Inflammatory macrophage treated with lipopolysaccharide for 1 hour (primary cell): ENCODE measurements at places on chromosomes 16 and 17.

- DNase-seq = no peak
These were observed 8.3 kb downstream of the LIG3 start for GRCh38 chr17:34988644-34989043.

DNA sequence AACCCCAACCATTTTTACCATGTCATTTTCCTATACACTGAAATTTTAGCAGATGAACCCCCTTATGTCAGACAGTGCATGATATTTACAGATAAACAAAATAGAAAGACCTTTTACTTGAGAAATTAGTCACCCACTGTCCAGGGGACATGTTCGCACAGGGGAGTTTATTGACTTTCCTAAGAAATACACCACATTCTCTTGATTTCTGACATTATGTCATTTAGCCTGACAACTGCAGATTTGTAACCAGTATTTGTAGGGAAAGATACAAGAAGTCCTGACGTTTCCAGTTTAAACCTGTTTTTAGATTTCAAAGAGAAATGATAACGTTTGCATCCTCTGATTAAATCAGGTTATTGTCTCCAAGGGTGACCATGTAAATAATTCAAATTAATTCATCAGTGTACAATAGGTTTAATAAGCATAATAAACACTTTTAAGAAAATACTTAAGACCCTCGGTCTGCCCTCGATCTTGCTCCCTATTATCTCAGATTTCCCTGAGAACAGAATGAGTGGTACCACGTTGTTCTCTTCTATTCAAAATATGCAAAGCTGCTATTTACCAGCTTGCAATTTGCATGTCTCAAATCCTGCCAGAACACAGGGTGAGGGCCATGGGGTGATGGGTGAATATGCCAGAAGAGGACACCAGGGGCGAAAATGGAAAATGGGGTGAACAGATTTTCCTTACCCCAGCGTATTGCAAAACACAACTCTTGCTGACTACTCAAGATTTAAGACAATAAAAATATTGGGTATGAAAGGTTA, 2.1 kb upstream of the LYRM9 start:
- DNase-seq = no peak

- DNase-seq = no peak
These were observed 702.0 kb downstream of the KCNJ2 start for GRCh38 chr17:70871180-70871818.

DNA sequence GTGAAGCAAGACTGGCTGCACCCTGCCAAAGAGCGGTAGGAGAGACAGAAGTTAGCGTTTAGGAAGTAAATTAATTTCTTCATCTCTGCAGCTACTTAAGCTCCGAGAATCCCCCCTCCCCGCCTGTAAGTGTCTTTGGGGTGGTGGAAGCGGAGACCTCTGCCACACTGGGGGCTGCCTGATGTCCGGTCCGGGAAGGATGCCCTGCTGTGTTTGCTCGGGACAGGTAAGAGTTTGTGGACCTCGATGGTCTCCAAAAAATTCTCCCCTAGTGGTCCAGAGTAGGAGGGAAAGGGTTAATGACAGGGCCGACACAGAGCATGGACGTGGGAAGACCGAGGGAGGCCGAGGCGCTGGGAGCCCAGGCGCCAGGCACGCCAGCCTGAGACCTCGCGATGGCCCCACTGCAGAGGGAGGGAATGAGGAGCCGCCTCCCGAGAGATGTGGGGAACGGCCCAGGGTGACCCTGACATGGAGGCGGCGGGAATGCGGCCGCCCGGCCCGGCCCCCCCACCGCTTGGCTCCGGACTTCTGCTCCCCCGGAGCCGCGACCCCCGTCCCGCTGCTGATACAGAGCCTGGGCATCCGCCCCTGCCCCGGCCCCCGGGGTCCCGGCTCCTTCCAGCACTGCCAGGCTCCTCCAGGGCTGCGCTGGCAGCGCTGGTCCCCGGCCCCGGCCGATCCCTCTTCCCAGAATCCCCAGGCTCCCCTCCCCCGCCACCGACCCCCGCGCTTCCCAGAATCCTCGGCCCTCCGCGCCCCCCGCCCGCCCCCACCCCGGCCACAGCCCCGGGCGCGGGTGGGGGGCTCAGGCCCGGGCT, 680 bp downstream of the ZNF629 start:
- peak; percentile 22 for DNase-seq

DNA sequence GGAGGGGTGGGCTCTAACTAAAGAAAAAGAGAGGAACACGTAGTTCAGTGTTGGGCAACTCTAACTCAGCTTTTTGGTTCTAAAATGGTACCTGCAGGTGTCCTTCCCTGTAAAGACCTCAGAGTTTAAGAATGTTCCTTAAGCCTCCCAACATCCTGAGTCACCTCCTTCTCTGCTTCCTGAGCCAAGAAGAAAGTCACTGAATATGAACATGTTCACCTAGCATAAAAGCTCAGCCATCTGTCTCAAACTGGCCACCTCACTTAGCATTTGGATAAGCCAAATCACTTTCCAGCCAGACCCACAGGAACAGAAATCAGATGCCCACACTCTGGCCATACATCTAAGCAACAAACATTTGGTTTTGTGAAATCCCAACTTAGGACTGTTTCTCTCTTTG, 3.7 kb downstream of the TMEM98 start:
- DNase-seq = no peak

DNA sequence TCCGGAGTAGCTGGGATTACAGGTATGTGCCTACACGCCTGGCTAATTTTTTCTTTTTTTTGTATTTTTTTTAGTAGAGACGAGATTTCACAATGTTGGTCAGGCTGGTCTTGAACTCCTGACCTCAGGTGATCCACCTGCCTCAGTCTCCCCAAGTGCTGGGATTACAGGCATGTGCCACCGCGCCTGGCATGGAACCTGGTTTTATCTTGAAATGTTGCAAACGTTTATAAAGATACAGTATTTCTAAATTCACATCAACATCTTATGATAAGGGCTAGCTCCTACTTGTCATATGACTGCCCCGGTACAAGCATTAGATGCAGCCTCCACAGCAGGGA, 1.5 kb upstream of the IST1 start:
- DNase-seq = no peak
